T-helper 2 cell (primary cell): ENCODE measurements at places on chromosomes 4 and X.

DNA sequence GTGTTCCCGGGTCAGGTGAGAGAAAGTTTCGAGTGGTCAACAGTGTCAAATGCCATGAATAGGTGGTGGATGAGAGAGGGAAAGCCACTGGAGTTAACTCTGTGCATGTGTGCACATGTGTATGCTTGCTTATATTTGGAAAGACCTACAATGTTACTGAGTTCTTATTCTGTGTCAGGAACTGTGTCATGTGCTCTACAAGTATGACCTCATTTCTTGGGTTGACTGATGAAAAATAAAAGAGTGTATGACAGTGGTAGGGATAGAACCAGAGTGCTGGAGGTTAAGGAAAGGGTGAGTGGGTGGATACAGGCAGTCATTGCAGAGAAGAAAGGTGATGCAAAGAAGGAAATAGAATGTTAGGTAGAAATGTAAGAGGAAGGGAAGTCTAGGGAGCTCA lies 22.1 kb upstream of the DGKK start:
- DNase-seq = no peak

GRCh38 chr4:186900232-186900900 lies 176.7 kb upstream of the FAT1 start:
- no peak for DNase-seq

DNA sequence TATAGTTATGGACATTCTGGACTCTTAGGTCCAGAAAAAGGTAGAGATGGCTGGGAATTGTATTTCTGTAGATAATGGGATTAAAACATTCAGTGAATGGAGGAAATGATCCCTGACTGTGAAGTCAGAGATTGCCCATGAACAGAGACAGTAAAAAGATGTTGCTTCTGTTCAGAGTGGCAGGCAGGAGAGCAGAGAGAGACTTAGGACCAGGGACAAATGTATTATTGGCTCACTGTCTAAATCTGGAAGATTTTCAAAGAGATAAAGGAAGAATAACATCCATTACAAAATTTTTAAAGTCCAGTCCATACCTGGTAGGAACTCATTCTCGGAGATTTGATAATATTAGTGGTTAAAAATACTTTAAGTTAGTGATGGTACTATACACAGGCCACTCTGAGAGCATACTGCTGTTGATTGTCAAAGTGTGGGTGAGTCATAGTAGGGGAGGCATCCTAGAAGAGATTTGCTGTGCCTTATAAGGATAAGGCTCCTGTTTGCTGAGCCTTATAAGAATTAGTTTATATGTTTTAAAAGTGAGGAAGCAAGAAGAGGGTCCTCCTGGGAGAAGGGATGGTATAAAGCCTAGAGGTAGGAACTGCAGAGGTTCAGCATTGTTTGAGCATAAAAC lies 53.0 kb downstream of the JADE3 start:
- no peak for DNase-seq

- no peak for DNase-seq
Observed at GRCh38 chrX:122565952-122566351, 618.1 kb upstream of the GRIA3 start.

DNA sequence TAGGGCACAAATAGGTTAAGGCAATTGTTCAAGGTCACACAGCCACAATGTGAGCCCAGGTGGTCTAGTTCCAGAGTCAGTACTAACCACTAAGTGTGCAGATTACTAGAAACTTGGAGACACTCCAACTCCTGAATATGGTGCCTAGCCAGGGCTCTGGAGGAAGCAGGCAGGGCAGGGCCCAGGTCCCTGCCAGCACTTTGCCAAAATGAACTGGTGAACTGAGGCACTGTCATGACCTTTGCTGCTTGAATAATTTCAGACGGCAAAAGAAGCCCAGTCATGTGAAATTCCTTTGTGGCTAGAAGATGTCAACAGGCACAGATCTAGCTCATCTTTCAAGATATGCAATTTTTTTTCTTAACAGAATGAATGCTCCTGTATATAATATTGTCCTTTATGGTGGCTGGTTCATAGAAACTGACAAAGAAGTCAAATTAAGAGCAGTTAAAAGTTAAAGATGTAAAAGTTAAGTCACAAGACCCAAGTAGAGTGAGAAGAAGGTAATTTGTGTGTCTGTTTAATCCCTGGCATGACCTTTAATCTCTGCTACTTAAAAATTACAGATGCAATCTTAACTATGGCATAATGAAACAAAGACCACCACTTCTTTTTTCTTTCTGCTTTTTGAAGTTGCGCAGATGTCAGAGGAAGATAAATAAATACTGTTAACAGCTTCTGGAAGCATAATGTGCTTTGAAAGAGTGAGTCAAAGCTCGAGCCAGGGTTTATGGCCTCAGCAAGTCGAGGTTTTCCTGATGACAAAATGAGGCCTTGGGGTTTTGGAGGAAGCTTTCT lies 54.1 kb downstream of the SHROOM3 start:
- no peak for DNase-seq

- DNase-seq = no peak
Observed at GRCh38 chrX:12234534-12235329, 96.5 kb downstream of the FRMPD4 start.

DNA sequence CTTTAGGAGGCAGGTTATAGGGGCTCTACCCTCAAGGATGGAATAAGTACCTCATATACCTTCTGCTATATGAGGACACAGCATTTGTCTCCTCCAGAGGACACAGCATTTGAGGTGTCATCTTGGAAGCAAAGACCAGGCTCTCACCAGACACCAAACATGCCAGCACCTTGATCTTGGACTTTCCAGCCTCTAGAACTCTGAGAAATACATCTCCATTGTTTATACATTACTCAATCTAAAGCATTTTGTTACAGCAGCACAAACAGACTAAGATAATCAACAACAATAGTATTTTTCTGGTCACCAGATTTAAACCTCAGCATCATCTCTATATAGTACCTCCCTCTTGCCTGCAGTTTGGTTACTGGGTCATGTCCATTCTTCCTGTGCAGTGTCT lies 237.5 kb upstream of the KLF3 start:
- DNase-seq = no peak

DNA sequence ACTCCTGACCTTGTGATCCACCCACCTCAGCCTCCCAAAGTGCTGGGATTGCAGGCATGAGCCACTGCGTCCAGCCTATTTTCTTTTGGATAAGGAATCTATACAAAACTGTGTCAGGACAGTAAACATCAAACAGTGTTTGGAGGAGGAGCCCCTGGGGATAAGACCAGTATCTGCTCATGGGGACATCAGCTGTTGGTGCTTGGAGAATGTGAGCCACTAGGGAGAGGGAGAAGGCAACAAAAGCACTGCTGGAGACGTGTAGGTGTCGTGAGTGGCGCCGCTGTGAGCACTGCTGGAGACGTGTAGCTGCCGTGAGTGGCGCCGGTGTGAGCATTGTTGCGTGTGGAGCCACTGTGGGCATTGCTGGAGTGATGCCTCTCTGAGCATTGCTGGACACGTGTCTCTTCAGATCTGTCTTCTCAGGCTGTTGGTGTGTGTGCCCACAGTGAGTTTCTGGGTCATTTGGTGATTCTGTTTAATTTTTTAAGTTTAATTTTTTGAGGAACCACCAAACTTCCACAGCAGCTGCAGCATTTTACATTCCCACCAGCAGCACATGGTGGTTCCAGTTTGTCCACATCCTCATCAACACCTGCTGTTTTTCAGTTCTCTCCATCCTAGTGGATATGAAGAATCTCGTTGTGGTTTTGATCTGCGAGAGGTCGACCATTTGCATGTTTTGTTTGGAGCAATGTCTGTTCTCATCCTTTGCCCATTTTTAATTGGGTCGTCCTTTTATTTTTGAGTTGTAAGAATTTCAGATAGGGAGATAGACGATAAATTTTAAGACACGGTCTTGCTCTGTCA lies 19.0 kb downstream of the DGKQ start:
- DNase-seq = no peak

DNA sequence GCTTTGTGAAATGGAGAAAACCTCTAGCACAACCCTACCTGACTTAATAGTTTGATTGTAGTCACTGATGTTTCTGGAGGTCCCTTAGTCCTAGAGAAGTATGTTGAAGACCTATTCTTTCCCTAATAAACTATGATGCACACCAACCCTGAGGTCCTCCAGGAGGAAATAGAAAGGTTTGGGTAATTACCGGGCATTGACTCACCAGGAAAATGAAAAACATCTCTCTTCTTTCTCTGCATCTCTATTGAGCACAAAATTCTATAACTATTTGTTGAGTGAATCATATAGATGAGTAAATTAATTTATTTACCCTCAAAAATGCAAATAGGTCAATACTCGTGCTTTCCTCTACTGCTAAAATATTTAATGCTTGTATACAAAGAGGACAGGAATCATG lies 582.4 kb upstream of the FAM241A start:
- no peak for DNase-seq
